ENCODE measurements at places on chromosomes 16 and 17.

DNA sequence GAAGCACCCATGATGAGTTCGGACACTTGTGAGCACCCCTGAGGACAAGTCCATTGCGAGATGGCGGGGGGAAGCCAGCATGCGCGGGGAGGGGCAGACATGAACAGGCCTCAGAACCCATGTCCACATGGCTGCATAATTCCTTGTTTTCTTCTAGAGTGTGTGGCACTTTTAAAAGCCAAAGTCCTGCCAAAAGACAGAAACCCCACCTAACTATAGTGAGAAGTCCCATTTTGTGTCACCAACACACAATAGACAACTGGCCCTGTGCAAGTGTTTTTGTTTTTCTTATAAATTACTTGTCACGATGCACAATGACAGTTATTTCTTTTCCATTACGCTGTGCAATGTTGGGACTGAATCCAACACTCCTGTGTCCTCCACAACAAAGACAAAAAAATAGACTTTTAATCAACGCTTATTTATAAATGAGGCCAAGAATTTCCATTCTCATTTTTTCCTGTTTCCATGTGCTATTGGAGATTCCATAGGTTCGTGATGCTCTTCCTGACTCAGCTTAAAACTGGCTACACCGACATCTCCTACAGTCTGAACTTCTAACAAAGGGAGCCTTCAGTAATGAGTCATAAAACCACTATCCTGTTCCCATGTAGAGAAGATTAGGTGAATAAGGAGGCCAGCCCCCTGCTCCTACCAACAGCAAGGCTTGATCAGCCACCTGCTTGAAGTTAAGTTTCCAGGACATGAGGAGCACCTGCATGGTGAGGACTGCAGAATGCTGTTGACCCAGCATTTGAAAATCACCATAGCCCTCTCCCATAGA, 98.9 kb downstream of the ZNF423 start:
- no peaks in the 10 kb centered on the region for H3K27me3 ChIP-seq
- H3K27ac ChIP-seq, result no peak overlapping the region
- H3K4me3 ChIP-seq, result no peak overlapping the region
- no peak for DNase-seq

DNA sequence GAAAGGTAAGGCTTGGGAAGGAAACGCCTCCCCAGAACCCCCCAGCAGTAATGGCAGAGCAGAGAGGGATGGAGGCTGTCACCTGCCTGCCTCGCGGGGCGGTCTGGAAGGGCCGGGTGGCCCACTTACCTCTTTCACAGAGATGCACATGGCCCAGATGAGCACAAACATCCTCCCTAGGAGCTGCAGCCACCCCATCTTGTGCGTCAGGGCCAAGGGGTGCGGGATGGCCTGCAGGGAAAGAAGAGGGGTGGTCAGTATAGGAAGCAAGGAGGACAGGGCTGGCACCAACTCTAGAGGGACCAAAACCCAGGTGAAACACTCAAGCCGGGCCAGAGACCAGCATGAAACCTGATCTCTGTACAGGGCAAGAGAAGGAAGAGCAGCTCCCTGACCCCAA, 29.7 kb downstream of the TRPV3 start:
- H3K27ac ChIP-seq, result no peak overlapping the region
- H3K36me3 ChIP-seq, result no peaks in the 10 kb centered on the region
- H3K27me3 ChIP-seq, result no peaks in the 10 kb centered on the region
- peaks cover 36% of the 10 kb centered on the region for H3K4me1 ChIP-seq
- DNase-seq, result no peak
- no peak overlapping the region for H3K4me3 ChIP-seq

DNA sequence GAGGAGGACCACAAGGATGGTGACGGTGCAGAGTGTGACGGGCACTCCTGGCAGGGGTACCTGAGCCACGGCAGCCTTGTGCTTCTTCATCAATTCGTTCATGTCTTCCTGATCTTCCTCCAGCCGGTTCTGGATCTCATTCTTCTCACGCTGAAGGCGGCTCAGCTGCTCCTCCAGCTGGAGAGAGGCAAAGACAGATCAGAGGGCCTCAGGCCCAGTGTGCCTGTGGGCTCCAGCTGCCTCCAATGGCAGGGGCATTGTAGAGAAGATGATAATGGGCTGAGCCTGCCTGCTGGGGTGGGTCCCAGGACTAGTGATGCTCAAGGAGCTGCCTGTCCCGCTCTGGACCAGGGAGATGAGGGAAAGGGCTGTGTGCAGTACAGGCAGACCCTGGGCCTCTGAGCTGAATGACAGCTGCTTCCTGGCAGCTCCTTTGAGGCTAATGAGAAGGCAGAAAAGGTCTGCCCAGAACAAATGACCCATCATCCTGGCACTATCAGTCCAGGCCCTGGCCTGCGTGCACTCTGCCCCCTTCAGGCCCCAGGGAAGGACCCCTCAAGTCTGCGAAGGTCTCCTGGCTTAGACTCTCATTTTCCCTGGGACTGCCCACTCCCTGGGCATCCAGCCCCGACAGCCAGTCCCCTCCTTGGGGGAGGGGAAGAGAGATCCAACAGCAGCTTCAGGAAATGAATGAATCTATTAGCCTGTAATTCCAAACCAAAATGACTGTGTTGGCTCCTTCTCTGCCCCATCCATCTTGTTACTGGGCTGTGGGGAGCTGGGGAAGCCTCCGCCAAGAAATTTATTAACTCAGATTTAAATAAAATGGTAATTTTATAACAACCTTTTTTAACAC, 48.0 kb downstream of the PIPOX start:
- no peak for DNase-seq
- no peak overlapping the region for H3K27ac ChIP-seq
- H3K36me3 ChIP-seq, result peaks cover 75% of the 10 kb centered on the region
- H3K4me1 ChIP-seq, result peaks cover 19% of the 10 kb centered on the region

- no peaks in the 10 kb centered on the region for H3K4me1 ChIP-seq
- H3K27me3 ChIP-seq, result no peaks in the 10 kb centered on the region
- H3K36me3 ChIP-seq, result no peaks in the 10 kb centered on the region
- no peak overlapping the region for H3K27ac ChIP-seq
Measured at GRCh38 chr16:82728901-82729300, 102.1 kb downstream of the CDH13 start.

- no peak overlapping the region for H3K27ac ChIP-seq
- H3K4me3 ChIP-seq, result no peak overlapping the region
- no peak for DNase-seq
- peaks cover 39% of the 10 kb centered on the region for H3K27me3 ChIP-seq
- no peaks in the 10 kb centered on the region for H3K36me3 ChIP-seq
- peaks cover 10% of the 10 kb centered on the region for H3K4me1 ChIP-seq
Measured at GRCh38 chr16:85755929-85756768, 5.3 kb upstream of the C16orf74 start.

GRCh38 chr17:249236-249993, 68.0 kb upstream of the DOC2B start:
- peaks cover 6% of the 10 kb centered on the region for H3K36me3 ChIP-seq
- no peak overlapping the region for H3K27ac ChIP-seq
- no peak overlapping the region for H3K4me3 ChIP-seq
- H3K27me3 ChIP-seq, result no peaks in the 10 kb centered on the region

DNA sequence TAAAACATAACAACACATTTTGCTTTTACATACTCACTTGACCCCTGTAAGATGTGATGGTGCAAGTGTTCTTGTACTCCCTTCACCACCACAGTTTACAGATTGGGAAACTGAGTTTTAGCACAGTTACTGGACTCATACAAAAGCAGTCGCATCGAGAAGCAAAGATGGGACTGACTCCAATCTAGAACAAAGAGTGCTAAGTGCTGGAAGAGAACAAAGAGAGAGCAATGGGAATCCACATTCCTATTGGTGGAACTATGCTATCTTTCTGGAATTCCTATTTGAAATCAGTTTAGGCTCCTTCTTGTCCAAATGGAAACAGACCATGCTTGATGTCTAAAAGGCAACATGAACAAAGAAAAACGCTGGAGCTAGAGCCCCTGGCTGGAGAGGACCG, 9.1 kb downstream of the TOM1L2 start:
- peaks cover 1% of the 10 kb centered on the region for H3K4me1 ChIP-seq
- H3K36me3 ChIP-seq, result no peaks in the 10 kb centered on the region
- no peak for DNase-seq
- no peak overlapping the region for H3K4me3 ChIP-seq
- H3K27ac ChIP-seq, result no peak overlapping the region

All from neuronal stem cell (in vitro differentiated cells).